ENCODE measurements at places on chromosomes 2 and 18.

DNA sequence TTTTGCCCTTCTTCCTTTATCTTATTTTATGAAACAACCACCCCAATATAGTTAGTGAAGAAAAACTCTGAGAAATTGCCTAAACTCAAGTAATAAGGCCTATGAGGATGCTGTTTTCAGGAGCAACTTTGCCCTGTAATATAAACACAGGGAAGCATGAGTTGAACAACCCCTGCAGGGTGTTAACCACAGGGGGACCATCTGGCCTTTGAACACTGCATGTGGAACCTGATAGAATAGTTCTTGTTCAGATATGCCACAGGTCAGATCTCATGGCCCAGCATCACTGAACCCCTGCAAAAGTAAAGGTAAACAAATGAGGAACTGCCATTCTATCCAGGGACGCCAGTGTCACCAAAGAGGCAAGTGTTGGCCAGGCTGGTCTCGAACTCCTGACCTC is 82.6 kb downstream of the MAPK4 start:
- DNase-seq, result no peak

DNA sequence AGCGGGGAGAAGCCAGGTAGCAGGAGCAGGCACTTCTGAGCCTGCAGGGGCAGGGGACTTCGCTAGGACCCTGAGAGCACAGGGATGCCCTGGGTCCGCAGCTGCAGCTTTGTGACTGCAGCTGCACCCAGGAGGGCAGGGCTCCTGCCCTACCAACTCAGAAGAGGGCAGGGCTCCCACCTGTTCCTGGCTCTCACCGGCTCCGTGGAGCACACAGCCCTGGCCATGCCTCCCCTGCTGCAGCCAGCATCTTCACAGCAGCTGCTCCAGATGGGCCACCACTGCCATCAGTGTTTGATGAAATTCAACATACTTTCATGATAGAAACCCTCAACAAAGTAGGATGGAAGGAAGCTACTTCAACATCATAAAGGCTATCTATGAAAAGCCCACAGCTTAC is 92.7 kb downstream of the FAM210A start:
- no peak for DNase-seq

GRCh38 chr2:185375731-185376130 is 362.9 kb upstream of the FSIP2 start:
- DNase-seq, result no peak

GRCh38 chr2:96486696-96487095 is 18.5 kb downstream of the NEURL3 start:
- DNase-seq, result no peak

GRCh38 chr2:183521911-183522310 is 397.7 kb downstream of the NUP35 start:
- DNase-seq, result no peak

- no peak for DNase-seq
Measured at GRCh38 chr2:82239176-82239575, 1934.6 kb upstream of the LRRTM1 start.

All from activated gamma-delta T cell treated with anti-CD3 and anti-CD28 coated beads, Interleukin-2, amount 50 U/mL, for 16 hours (primary cell).